Lower leg skin (tissue), 4 donors: ENCODE measurements at places on chromosomes 2 and 18. TPM values are rescaled to one million over a fixed set of nuclear protein-coding genes. Genes with fewer than 3 reads are reported as not detected.
A peak's percentile ranks its signal among the peaks of the same experiment; 100 is the strongest.

GRCh38 chr2:213157242-213157641 lies 5.8 kb upstream of the IKZF2 start:
- DNase-seq: no peak

The MSTN gene
- not detected for total RNA-seq

DNA sequence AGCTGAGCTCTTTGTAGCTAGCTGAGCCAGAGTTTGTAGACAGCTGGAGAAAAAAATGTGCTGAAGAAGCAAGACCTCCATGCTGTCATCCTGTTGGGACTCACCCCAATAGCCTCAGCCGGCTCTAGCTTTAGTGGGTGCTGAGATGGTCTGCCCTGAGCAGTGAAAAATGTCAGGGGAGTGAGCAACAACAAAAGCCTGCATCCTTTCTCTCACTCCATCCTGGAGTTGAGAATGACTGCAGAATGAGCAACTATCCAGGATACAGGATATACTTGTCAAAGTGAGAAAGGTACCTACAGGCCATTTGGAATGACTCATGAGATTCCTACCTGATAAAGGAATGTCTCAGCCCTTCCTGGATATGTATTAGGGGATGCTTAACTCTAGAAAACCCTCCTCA lies 146.1 kb upstream of the DLX2 start:
- no peak for DNase-seq

The COL4A4 gene
- total RNA-seq: 0.04 TPM

GRCh38 chr2:191217580-191217979 lies 27.6 kb upstream of the MYO1B start:
- no peak for DNase-seq

GRCh38 chr18:69956665-69957620 lies 9.3 kb upstream of the CD226 start:
- DNase-seq: no peak

DNA sequence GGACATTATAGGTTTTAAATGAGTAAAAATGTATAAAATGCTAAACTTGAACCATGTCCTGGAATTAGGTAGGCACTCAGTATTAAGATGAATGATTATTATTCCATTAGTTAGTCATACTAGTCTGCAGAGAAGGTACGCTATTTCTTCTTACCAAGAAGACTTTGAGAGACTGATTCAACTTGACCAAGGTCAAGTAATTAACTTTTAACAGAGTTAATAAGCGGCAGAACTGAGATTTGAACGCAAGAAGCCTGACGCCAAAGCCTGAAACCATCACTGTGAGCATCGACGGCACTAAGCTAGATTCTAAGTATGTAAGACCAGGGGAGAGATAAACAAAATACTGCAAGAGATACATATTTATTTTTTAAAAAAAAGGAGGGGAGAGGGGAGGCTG lies 2.6 kb downstream of the EVA1A start:
- no peak for DNase-seq

DNA sequence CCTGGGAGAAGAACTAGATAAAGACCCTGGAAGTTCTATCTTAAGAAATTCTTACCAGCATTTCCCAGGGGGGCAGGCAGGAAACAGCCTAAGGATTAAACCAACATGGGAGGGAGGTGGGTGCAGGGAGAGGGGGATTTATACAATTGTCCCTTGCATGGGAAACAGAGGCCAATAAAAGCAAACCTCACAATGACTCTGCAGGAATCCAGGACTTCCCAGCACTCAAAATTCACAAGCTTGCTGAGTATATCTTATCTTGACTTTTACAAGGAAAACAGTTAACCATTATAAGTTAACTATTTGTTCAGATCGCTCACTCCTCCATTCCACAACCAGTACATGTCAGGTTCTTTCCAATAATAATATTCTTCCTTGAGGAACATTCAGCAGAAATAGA lies 241.3 kb downstream of the MREG start:
- no peak for DNase-seq

The SCG2 gene
- total RNA-seq: 0.42 TPM

DNA sequence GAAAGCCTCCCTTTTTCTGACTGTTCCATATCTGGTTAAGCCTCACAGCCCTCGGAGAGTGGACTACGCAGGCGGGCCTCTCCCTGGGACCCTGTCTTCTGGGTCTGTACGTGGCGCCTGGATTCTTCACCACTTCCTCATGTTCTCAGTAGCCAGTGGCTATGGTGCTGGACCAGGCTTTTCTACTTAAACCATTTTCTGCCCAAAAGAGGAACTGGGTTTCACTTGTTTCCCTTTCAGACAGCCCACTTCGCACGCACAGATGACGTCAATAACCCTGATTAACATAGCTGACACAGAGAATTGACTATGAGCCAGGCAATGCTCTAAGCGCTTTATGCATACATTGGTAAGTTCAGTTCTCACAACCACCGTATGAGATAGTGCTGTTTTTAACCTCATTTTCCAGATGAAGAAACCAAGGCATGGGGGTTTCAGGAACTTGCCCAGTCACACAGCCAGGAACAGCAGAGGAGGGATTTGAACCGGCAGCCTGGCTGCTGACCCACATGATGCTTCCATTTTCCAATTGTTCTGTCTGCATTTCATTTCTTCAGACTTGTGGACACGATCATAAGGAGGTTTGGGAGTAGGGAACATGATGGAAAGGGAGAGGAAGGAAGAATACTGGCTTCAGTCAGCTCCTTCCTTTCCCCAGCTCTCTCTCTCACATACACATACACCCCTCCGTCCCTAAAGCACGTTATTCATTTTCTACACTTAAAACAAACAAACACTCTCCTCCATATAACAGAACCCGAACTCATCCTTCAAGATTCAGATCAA lies 41.7 kb downstream of the MYOM1 start:
- DNase-seq: peak; percentile 76

The XIRP2 gene
- total RNA-seq: not detected

DNA sequence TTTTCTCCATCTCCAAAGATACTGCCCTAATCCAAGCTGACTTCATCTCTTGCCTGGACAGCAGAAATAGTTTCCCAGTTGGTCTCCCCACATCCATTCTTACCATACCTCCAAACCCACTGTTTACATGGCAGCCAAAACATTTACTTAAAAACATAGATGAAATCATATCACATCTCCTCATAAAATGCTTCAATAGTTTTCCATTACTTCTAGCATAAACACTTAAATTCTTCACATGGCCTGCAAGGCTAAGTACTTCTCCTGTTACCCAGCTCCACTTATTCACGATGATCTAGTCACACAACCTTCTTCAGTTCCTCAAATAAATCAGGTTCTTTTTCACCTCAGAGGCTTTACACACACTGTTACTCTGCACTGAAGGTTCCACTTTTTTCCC lies 185.8 kb upstream of the ACVR2A start:
- DNase-seq: no peak

The RAX gene
- total RNA-seq: not detected

- no peak for DNase-seq
These were observed 38.2 kb downstream of the CASP8 start for GRCh38 chr2:201298462-201299052.

GRCh38 chr2:124959581-124959980 lies 934.5 kb downstream of the CNTNAP5 start:
- no peak for DNase-seq

DNA sequence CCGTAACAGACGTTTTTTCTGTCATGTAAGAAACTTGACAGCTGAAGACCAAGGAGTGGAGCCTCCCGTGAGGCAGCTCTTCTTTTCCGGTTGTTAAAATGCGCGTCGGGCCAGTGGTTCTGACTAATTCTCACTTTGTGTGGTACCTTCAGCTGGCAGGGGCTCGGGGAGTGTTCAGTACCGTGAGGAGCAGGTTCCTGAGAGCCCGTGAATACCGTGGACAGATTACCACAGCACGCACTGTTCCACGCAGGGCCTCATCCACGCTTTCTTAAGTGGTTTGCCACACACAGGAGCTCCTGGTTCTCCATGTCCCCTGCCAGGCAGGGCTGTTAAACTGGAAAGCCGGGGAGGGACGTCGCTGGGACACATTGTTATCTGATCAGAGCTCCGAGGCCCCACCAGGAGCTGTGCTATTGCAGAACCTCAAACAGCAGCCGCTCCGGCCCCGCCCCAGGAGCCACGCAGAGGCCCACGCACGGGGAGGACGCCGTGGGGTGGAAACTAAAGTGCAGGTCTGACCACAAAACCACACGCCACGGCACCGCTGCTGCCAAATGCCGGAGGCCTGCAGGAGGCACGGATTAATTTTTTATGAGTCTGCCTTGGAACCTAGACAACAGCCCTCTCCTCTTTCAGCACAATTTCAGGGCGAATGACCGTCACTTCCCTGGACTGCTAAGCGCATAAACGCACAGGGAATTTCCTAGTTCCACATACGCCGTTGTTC lies 43.3 kb downstream of the NFATC1 start:
- DNase-seq: no peak

The NCKAP5 gene
- total RNA-seq: 2.7 TPM
